ENCODE measurements at places on chromosomes 5 and 9. TPM values are rescaled to one million over a fixed set of nuclear protein-coding genes. Genes with fewer than 3 reads are reported as not detected.
A peak's percentile ranks its signal among the peaks of the same experiment; 100 is the strongest.

Gene POLE3
- polyA plus RNA-seq = 56.3 TPM

Gene COMMD10
- polyA plus RNA-seq = 52.6 TPM

Gene CENPH
- 38.4 TPM for polyA plus RNA-seq

Gene LECT2
- polyA plus RNA-seq = 1.7 TPM

Gene RGS7BP
- polyA plus RNA-seq = 10.6 TPM

Gene TXNDC8
- polyA plus RNA-seq = not detected

Gene CDH9
- polyA plus RNA-seq = 0.05 TPM

Gene PPP3R2
- not detected for polyA plus RNA-seq

Gene LIFR
- 173 TPM for polyA plus RNA-seq

Gene DMRT2
- polyA plus RNA-seq = 0.08 TPM

Gene CACNA1B
- polyA plus RNA-seq = 0.37 TPM

GRCh38 chr9:89555451-89556375, 49.1 kb upstream of the GADD45G start:
- no peak for DNase-seq

DNA sequence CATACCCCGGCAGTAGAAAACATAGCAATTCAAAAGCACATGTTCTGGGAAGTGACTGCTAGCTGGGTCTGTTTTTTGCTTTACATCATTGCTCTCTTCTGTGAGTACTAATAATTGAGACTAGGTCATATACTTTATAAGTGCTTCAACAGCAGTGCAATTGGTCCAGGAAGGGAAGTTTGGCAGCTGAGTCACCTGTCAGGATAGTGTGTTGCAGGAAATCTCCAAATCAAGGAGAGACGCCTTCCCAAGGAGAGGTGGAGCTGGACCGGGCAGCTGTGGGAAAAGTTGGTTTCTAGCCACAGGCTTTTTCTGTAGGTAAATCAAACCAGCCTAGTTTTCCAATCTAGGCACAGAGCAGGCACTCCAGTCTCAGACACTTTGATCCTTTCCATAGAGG, 330.1 kb downstream of the ENC1 start:
- no peak for DNase-seq

- DNase-seq = no peak
Measured at GRCh38 chr5:109239456-109239855, 170.3 kb downstream of the PJA2 start.

GRCh38 chr5:90301248-90301647, 108.3 kb downstream of the CETN3 start:
- DNase-seq = no peak

GRCh38 chr9:118809160-118809625, 560.0 kb downstream of the BRINP1 start:
- no peak for DNase-seq

- DNase-seq = no peak
Measured at GRCh38 chr5:93915142-93915553, 173.7 kb upstream of the POU5F2 start.

DNA sequence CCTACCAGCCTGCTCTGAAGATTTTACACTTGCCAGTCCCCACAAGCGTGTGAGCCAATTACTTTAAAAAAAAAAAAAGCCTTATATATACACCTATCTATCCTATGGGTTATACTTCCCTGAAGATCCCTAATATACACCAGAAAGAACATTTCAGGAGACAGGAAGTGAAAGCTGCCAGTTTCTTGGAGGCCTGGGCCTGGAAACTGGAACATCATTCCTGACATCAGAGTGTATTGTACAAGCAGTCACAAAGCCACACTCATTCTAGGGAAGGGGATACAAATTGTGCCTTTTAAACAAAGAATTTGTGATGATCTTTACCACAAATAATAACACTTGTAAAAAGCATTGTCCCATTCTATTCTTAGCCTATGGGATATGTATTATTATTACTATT, 98.3 kb upstream of the FBN2 start:
- no peak for DNase-seq

- no peak for DNase-seq
Measured at GRCh38 chr9:33170464-33171415, 3.6 kb upstream of the B4GALT1 start.

GRCh38 chr5:146515473-146516150, 378 bp downstream of the GPR151 start:
- no peak for DNase-seq

DNA sequence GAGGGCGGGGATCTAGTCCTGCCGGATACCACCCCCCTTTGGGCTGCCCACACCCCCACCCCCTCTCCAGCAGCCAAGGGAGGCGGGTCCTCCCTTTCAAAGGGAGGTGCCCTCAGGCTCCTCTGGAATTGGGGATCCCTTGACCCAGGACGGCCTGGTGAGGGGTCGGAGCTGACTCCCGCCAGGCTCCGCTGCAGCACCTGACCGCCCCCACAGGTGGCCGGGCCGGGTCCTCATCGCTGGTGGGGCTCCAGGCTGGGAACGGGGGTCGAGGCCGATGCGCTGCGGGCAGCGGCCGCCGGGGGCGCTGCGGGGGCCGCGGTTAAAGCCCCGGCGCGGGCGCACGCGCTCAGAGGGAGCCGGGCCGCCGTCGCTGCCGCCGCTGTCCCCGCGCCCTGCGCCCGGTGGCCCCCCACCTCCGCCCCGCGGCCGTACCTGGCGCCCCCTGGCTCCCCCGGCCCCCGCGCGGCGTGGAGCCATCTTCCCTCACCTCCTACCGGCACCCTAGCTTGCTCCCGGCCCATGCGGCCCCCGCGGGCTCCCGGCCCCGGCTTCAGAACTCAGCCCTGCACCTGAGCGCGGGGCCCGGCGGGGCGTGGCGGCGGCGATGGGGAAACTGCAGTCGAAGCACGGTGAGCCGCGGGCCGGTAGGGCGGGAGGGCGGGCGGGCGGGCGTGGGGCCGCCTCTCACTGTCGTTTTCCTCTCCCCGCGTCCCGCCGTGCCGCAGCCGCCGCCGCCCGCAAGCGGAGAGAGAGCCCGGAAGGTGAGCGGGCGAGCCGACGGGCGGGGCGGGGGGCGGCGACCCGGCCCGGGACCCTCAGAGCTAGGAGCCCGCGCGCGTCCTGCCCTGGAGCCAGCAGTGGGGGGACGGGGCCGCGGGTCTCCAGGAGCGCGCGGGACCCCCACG, at the start of gene NKD2:
TSS of gene NKD2 (plus strand) at position 352 of the 908 bp plus-strand sequence. CDS start at position 608, 256 bp downstream.
- DNase-seq = no peak

DNA sequence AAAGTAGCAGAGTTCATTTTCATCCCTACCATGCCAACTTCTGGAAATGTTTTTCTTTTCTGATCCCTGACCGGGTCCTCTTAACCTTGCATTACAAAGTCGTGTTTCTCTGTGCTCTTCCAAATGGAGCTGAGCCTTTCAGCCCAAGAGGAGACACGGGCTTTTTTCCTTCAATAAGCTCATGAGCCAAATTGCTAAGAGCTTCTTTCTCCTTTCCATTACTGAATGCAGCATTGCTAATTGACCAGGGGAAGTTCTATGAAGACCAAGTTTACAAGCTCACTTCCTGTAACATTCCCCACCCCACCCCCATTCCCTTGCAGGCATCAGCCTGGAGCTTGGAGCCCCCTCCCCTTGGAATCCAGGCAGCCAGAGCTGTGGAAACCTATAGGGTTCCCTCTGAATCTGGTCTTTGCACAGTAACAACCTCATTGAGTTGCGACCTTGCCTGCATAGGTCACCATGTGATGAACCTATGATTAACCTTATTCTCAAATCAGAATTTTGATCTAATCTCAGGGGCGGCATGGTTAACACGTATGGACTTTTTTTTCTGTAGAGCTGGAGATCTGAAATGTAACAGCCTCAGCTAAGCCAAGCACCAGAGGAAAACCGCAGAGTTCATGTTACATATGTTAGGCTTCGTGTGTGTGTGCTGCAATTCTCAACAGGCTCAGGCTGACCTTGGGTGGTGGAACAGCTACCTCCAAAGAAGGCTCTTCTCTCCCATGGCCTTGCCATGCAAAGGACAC, 395.7 kb upstream of the ZNF462 start:
- no peak for DNase-seq

GRCh38 chr5:146284016-146284415, 54.6 kb upstream of the POU4F3 start:
- DNase-seq = no peak

DNA sequence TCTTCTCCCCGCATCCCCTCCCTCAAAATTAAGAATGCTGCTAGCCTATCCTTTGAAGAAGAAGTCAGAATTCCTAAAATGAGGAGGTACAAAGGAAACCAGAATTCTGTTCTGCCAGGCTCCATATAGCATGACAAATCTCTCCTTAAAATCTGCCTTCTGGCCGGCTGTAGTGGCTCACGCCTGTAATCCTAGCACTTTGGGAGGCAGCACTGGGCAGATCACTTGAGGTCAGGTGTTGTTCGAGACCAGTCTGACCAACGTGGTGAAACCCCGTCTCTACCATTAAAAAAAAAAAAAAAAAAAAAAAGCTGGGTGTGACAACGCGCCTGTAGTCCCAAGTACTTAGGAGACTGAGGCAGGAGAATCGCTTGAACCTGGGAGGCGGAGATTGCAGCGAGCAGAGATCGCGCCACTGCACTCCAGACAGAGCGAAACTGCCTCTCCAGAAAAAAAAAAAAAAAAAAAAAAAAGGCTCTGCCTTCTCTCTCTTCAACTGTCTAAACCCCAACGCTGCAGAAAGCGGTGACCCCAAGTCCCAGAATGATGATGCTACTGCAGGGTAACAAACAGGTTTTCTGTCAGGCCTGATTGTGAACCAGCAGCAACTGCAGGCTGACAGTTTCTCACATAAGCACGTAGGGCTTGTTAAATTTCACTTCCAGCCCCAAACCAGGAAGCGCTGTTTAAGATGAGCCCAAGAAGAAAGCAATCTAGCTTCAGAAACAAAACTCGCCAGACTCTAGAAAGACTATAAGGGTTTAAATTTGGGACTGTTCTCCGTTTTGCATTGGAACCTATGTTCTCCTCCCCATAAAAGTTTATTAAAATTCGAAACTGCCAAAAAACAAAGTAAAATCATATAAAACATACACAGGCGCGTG, 963 bp upstream of the CAST start:
- DNase-seq = peak; percentile 50

- no peak for DNase-seq
Measured at GRCh38 chr9:18233776-18234445, 240.0 kb upstream of the ADAMTSL1 start.

DNA sequence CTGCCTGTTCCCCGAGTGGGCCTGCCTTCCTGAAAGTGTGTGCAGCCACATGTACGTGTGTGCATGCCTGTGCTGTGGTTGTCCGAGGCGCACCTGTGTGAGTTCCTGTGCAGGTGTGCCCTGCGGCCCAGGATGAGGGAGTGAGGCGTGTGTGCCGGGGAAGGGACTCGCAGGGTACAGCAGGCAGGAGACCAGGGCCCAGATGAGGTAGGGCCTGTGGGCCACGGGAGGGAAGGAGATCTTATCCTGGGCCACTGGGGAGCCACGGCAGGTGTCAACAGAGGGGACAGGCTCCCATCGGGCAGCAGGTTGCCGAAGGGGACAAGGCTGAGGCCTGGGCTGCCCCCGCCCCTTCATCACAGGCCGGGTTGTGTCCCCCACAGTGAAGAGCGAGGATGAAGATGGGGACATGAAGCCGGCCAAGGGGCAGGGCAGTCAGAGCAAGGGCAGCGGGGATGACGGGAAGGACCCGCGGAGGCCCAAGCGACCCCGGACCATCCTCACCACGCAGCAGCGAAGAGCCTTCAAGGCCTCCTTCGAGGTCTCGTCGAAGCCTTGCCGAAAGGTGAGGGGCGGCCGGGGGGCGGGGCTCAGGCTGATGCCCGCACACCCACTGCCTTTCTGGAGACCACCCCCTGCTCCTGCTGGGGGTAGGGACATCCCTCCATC, 79.2 kb downstream of the LMX1B start:
- DNase-seq = no peak

DNA sequence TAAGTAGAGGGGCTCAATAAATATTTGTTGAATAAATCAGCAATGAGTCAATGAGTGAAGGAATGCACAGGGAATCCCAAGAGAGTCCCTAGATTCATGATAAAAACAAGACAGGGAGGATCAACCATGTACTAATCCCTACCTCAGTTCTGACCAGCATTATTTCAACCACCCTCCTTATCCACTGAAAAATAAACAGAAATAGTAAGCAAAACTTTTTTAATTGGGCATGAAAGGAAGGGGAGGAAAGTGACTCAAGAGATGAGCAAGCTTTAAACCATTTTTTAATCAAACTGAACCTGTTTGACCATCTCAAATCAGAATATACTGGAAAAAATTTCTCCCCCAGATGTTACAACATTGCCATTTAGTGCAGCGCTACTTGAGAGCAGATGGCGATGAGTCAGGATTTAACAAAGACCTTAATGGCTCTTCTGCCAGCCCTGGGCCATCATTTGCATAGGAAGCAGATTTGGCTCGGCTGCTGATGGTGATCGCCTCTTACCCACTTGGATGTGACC, 194.8 kb upstream of the SLC30A5 start:
- no peak for DNase-seq

DNA sequence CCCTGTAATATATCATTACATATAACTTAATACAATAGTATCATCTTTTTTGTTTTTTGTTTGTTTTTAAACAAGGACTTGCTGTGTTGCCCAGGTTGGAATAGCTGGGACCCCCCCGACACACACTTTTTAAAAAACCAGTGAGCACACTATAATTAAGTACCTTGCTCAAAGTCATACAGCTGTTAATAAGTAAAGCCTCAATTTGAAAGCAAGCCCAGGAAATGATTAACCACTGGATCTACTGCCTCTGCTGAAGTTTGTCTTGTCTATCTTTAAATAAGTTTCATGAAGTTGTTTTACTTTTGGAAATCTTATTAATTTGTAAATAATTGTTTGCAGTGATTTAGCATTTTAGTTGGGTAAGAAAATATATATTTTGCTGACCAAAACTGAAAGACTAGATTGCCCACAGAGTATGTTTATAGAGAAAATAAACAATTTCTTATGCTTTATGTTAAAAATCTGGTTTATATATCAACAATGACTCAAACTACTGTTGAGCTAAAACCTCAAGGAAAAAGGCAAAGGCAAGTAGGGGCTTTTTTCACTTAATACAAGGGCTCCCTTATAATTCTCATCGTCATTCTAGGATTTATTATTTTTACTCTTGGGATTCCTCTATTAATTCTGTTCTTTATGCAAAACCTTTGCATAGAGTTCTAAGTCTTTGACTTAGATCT, 5.8 kb upstream of the CARNMT1 start:
- no peak for DNase-seq

DNA sequence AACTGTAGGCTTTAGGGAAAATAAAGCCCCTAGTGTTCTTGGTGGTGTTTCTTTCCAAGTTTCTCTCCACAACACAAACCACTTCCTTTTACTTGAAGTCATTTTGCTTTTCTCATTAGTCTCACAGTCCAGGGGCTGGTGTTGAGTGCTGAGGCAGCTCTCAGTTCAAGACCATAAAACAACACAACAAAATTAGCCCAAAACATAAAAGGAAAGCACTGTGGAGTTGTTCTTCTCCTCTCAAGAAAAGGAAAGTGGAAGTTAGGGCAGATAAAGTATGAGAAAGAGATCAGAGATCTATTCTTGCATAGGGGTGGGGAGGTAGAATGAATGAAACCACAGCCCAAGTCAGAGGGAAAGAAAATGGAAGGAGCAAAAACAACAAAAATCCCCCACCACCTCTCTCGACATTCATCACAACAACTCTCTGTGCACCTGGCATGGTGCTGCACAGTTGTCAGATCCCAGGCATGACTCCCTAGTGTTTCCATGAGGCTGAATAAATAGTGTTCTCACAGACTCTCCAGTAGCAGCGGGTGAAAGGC, 569.9 kb downstream of the RAB3C start:
- DNase-seq = no peak

- no peak for DNase-seq
Measured at GRCh38 chr5:133794771-133795415, 173.5 kb downstream of the C5orf15 start.

GRCh38 chr9:127065592-127065991, 56.8 kb downstream of the ANGPTL2 start:
- no peak for DNase-seq

Data from right lung (tissue), 10 donors.